ENCODE measurements at places on chromosomes 12 and 14. TPM values are rescaled to one million over a fixed set of nuclear protein-coding genes. Genes with fewer than 3 reads are reported as not detected.

The SYT1 gene
- total RNA-seq: not detected

DNA sequence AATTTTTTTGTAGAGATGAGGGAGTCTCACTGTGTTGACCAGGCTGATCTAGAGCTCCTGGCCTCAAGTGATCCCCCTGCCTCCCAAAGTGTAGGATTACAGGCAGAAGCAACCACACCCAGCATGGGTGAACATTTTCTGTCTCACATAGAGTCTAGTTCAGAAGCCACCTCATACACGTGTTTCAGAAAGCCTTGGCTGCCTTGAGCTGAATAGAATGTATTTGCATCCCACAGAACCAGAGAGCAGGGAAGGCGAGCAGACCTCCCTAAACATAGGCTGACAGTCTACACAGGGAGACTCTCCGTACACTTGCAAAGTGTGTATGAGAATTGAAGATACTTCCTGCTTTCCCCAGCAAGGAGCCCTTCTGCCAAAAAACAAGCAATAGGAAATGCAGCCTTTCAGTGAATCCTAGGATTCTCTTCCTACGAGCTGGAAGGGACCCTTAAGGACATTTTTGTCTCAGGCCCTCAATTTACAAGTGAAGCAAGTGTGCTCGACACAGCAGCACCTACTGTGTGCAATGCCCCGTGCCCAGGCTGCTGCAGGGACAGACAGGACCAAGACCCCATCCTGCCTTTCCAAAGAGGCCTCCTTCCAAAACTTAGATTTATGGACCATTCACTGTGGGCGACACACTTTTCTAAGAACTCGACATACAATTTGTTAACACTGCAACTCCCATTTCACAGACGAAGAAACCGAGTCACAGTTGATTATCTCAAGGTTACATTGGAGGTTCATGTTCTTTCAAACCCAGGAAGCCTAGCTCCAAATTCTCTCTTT lies 11.2 kb downstream of the NUAK1 start:
- peaks cover 6% of the 10 kb centered on the region for H3K27me3 ChIP-seq
- H3K27ac ChIP-seq: no peak overlapping the region
- no peaks in the 10 kb centered on the region for H3K36me3 ChIP-seq
- no peak overlapping the region for H3K4me3 ChIP-seq
- H3K4me1 ChIP-seq: peaks cover 5% of the 10 kb centered on the region

GRCh38 chr14:40987481-40987880 lies 619.2 kb upstream of the LRFN5 start:
- no peak overlapping the region for H3K4me3 ChIP-seq
- no peaks in the 10 kb centered on the region for H3K27me3 ChIP-seq
- no peak for DNase-seq

- no peak for DNase-seq
- no peaks in the 10 kb centered on the region for H3K27me3 ChIP-seq
- H3K27ac ChIP-seq: no peak overlapping the region
- H3K36me3 ChIP-seq: no peaks in the 10 kb centered on the region
- H3K4me1 ChIP-seq: no peaks in the 10 kb centered on the region
- H3K4me3 ChIP-seq: no peak overlapping the region
Measured at GRCh38 chr14:96090441-96091148, 51.4 kb downstream of the C14orf132 start.

The ZNF891 gene
- 2.4 TPM for total RNA-seq

DNA sequence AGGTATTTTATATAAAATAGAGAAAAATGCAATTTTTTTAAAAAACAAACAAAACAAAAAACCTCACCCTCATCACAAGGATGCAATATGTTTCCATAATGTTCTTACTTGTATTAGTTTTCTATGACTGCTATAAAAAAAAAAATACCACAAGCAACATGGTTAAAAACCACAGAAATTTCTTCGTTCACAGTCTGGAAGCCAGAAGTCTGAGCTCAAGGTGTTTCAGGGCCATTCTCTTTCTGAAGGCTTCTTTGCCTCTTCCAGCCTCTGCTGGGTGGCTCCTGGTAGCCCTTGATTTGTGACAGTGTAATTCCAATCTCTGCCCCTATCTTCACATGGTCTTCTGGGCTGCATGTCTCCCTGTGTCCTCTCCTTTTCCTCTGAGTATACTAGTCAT lies 21.5 kb upstream of the SSTR1 start:
- H3K27ac ChIP-seq: no peak overlapping the region
- H3K27me3 ChIP-seq: peaks cover 3% of the 10 kb centered on the region
- no peaks in the 10 kb centered on the region for H3K4me1 ChIP-seq
- H3K4me3 ChIP-seq: no peak overlapping the region
- no peak for DNase-seq

The SRRM4 gene
- total RNA-seq: not detected

The NKX2-1 gene
- total RNA-seq: not detected

GRCh38 chr14:83624541-83624940 lies 1905.4 kb upstream of the FLRT2 start:
- H3K4me3 ChIP-seq: no peak overlapping the region
- DNase-seq: no peak
- H3K27ac ChIP-seq: no peak overlapping the region
- no peaks in the 10 kb centered on the region for H3K27me3 ChIP-seq

- no peaks in the 10 kb centered on the region for H3K4me1 ChIP-seq
- no peak overlapping the region for H3K4me3 ChIP-seq
- H3K27ac ChIP-seq: no peak overlapping the region
- H3K36me3 ChIP-seq: no peaks in the 10 kb centered on the region
- no peaks in the 10 kb centered on the region for H3K27me3 ChIP-seq
Measured at GRCh38 chr14:66662374-66662773, 154.4 kb downstream of the GPHN start.

- DNase-seq: no peak
- no peak overlapping the region for H3K4me3 ChIP-seq
- no peaks in the 10 kb centered on the region for H3K27me3 ChIP-seq
- peaks cover 69% of the 10 kb centered on the region for H3K4me1 ChIP-seq
- no peak overlapping the region for H3K27ac ChIP-seq
- peaks cover 8% of the 10 kb centered on the region for H3K36me3 ChIP-seq
Measured at GRCh38 chr14:97709552-97709951, 912.4 kb downstream of the VRK1 start.

DNA sequence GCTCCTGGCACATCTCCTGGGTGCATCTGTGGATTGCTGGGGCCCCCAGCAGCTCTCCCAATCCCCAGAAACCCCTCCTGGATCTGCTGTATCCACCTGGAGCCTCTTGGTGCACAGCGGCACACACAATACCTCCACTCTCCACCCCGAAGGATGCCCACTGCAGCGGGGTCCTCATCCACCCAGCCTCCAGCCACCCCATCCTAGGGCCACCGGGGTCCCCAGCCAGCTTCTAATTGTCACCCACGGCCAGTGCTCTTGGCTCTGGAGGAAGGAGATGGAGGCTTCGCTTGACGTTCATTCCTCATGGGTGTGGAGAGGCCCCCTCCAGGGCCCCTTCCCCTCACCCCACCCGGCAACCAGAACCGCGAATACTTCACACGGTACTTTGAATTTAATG lies 31.6 kb upstream of the TMEM179 start:
- peaks cover 5% of the 10 kb centered on the region for H3K27me3 ChIP-seq
- DNase-seq: no peak
- no peaks in the 10 kb centered on the region for H3K4me1 ChIP-seq
- no peak overlapping the region for H3K4me3 ChIP-seq
- H3K36me3 ChIP-seq: no peaks in the 10 kb centered on the region
- no peak overlapping the region for H3K27ac ChIP-seq

The KRT6C gene
- total RNA-seq: not detected

DNA sequence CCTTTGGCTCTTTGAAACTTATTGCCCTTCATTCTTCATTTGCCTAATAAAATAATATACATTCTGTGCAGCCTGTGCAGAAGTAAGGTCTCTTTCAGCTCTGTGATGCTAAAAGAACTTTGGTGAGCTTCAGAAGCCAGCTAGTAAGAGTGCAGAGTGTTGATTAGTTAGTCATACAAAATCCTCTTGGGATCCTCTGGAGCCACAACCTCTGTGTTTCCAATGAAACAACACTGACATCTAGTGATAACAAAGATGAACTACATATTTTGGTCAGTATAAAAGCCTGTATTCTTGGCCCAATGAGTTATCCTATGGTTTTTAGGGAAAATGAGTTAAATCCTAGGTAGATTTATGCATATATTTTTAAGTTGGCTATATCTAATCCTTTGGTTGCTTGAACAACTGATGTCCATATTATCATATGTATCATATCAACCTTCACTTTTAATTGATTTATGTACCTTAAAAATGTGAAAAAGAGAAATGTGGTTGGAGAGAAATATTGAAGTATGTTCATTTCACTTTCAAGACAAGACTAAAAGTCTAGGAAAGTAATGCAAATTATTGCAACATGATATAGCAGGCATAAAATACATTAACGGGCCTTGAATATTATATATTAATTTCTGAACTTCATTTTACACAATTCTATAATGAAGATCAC lies 158.4 kb downstream of the KLHL28 start:
- H3K27ac ChIP-seq: no peak overlapping the region
- H3K4me3 ChIP-seq: no peak overlapping the region
- H3K36me3 ChIP-seq: no peaks in the 10 kb centered on the region
- no peak for DNase-seq
- H3K27me3 ChIP-seq: peaks cover 3% of the 10 kb centered on the region

DNA sequence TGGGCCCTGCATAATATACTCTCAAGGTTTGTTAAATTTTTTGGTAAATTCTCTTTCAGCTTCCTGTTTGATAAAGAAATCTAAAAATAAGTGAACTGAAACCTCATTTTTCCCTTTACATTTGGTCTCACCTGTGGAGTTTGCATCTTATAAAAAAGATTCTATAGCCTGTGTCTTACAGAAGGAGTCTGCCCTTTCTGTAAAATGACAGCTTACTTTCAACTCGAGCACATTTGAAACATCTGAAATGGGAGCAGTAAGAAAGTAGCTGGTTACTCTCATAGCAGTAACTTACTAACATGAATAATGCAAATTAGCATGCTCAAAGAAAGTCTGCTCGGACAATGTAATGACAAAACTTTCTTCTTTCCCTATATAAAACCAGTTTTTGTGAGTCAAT lies 155.8 kb downstream of the NELL2 start:
- H3K27me3 ChIP-seq: no peaks in the 10 kb centered on the region
- H3K27ac ChIP-seq: no peak overlapping the region
- no peak overlapping the region for H3K4me3 ChIP-seq
- no peak for DNase-seq
- H3K36me3 ChIP-seq: no peaks in the 10 kb centered on the region
- no peaks in the 10 kb centered on the region for H3K4me1 ChIP-seq

The SLC8A3 gene
- total RNA-seq: 0.24 TPM

- H3K4me1 ChIP-seq: peaks cover 42% of the 10 kb centered on the region
- H3K36me3 ChIP-seq: peaks cover 17% of the 10 kb centered on the region
- peaks cover 1% of the 10 kb centered on the region for H3K27me3 ChIP-seq
- DNase-seq: no peak
- no peak overlapping the region for H3K4me3 ChIP-seq
Measured at GRCh38 chr12:55721601-55722213, 1.5 kb downstream of the RDH5 start.

The CPNE6 gene
- not detected for total RNA-seq

The PRR4 gene
- 3.6 TPM for total RNA-seq

The TC2N gene
- total RNA-seq: 21.5 TPM

The ADAM21 gene
- total RNA-seq: not detected

DNA sequence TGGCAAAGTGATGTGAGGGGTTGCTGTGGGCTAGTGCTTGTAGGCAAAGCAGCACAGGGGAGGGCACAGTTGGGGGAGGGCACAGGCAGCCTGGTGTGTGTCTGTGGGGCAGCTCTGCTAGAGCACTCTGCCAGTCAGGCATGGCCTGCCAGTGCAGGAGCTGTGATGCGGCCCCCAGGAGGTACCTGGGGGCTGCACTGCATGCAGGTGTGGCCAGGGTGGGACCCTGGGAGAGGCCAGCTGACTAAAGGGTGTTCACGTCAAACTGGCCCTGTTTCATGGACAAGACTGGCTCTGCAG lies 54.1 kb downstream of the FRS2 start:
- peaks cover 25% of the 10 kb centered on the region for H3K4me1 ChIP-seq
- DNase-seq: no peak
- H3K27ac ChIP-seq: no peak overlapping the region
- peaks cover 13% of the 10 kb centered on the region for H3K36me3 ChIP-seq

The ZC2HC1C gene
- 0.71 TPM for total RNA-seq

The CARMIL3 gene
- total RNA-seq: 3.4 TPM

The FITM1 gene
- total RNA-seq: 0.26 TPM

GRCh38 chr14:38042322-38042721 lies 165.4 kb upstream of the SSTR1 start:
- H3K36me3 ChIP-seq: no peaks in the 10 kb centered on the region
- H3K27me3 ChIP-seq: no peaks in the 10 kb centered on the region
- no peak overlapping the region for H3K4me3 ChIP-seq
- no peaks in the 10 kb centered on the region for H3K4me1 ChIP-seq
- DNase-seq: no peak
- no peak overlapping the region for H3K27ac ChIP-seq

The ST8SIA1 gene
- 0.17 TPM for total RNA-seq

DNA sequence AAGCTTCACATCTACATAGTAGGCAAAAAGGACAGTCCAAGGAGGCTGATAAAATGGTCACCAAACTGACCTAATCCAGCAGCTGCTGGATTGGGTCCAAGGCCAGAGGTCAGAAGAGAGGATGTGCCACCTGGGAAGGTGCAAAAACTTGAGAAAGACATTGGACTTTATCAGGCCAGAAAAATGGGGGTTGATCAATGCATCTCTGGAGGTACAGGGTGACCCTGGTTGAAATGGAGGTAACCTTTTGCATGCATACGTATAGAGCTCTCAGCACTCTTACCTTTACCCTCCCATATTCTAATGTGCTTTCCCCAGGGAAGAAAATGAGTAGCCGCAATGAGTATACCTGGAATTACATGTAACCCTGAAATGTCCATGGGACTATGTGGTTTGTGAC lies 16.0 kb downstream of the BTG1 start:
- H3K27me3 ChIP-seq: no peaks in the 10 kb centered on the region
- H3K4me3 ChIP-seq: no peak overlapping the region
- DNase-seq: no peak
- no peak overlapping the region for H3K27ac ChIP-seq

The NXPH4 gene
- 0.49 TPM for total RNA-seq

The SPRYD4 gene
- total RNA-seq: 5.5 TPM

GRCh38 chr14:65170768-65171507 lies 68.6 kb upstream of the MAX start:
- H3K27ac ChIP-seq: peak overlapping the region; percentile 88
- H3K4me3 ChIP-seq: peak overlapping the region; percentile 73
- DNase-seq: peak; percentile 49
- H3K27me3 ChIP-seq: no peaks in the 10 kb centered on the region
- peaks cover 2% of the 10 kb centered on the region for H3K36me3 ChIP-seq
- H3K4me1 ChIP-seq: peaks cover 48% of the 10 kb centered on the region

DNA sequence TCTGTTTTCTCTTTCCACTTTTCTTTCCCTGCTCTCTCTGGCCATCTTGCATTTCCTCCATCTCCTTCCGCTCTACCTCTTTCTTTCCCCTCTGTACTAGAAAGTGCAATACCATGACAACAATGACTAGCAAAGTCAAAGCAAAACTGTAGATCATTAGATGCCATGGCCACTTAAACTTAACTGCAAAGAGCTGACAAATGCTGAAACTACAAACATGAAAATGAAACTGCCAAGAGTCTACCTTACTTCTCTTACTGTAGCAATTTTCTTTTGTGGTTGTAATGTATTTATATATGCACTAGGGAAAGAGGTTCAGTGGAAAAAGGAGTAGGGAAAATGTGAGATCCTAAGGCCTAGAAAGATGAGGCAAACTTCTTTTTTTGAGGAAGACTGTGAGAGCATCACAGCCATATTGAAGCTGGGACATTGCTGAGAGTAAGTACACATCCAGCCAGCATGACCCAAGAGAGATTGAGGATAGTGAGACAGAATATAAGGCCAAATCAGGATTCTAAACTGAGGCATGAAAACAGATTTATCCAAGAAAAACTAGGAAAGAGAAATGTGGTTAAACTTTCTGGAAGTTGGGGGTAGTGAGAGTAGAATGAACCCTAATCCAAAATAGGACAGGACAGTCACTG lies 276.6 kb upstream of the NAV3 start:
- H3K4me3 ChIP-seq: no peak overlapping the region
- no peaks in the 10 kb centered on the region for H3K4me1 ChIP-seq
- H3K36me3 ChIP-seq: no peaks in the 10 kb centered on the region
- H3K27ac ChIP-seq: no peak overlapping the region
- DNase-seq: no peak
